WTC11 (cell line): ENCODE measurements at places on chromosomes 5 and 9. TPM values are rescaled to one million over a fixed set of nuclear protein-coding genes. Genes with fewer than 3 reads are reported as not detected.

CATSPER3 gene
- 0.34 to 0.44 TPM (median 0.37 TPM) in 3 replicates for total RNA-seq

GRCh38 chr5:149344151-149344550, 1.1 kb upstream of the GRPEL2 start:
- DNase-seq: no peak

IFNA13 gene
- total RNA-seq: not detected in 3 replicates

DNA sequence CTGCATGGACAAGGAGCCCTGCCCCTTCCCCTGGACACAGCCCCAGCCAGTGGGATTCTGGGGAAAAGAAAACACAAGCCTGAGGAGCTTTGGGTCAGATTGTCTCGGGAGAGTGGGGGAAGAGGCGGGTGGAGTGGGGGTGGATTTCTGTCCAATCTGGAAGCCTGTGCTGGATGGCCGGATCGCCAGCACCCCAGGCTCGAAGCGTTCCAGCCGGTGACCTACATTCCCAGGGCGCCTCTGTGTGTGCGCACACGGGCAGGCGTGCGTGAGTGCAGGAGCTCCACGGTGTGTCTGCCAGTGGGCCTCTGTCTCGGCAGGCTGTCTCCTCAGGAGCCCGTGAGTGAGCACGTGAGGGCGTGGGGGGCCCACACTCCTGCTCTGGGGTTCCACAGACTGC, 74.3 kb upstream of the DAB2IP start:
- DNase-seq: no peak
